Osteoblast (primary cell): ENCODE measurements at places on chromosomes 7 and 10. TPM values are rescaled to one million over a fixed set of nuclear protein-coding genes. Genes with fewer than 3 reads are reported as not detected.

Gene PNLIPRP3
- total RNA-seq = 0.59 and 0.72 TPM in 2 replicates

Gene CYP26A1
- not detected in 2 replicates for total RNA-seq

- peak; percentile 53 for DNase-seq
These were observed 19.7 kb downstream of the DNAJC12 start for GRCh38 chr10:67818323-67818722.

DNA sequence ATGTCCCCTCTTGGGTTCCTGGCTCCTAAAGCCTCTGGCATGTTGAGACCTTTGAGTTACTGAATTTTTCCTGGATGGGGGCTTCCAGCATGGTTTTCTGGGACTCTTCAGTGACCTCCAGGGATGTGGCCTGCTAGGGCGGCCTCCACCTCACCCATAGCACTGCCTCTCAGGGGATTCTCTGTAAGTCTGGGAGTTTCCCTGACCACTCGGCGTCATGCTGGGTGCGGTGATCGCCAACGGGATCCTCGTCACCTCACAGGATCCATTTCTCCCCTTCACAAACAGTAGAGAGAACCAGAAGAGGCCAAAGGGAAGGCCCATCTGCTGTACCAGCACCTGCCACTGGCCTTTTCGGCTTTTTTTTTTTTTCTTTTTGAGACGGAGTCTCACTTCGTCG is 84.3 kb downstream of the NPTX2 start:
- no peak for DNase-seq

Gene GIMAP6
- 0.36 TPM in 1 of 2 replicates, not detected in the other for total RNA-seq

DNA sequence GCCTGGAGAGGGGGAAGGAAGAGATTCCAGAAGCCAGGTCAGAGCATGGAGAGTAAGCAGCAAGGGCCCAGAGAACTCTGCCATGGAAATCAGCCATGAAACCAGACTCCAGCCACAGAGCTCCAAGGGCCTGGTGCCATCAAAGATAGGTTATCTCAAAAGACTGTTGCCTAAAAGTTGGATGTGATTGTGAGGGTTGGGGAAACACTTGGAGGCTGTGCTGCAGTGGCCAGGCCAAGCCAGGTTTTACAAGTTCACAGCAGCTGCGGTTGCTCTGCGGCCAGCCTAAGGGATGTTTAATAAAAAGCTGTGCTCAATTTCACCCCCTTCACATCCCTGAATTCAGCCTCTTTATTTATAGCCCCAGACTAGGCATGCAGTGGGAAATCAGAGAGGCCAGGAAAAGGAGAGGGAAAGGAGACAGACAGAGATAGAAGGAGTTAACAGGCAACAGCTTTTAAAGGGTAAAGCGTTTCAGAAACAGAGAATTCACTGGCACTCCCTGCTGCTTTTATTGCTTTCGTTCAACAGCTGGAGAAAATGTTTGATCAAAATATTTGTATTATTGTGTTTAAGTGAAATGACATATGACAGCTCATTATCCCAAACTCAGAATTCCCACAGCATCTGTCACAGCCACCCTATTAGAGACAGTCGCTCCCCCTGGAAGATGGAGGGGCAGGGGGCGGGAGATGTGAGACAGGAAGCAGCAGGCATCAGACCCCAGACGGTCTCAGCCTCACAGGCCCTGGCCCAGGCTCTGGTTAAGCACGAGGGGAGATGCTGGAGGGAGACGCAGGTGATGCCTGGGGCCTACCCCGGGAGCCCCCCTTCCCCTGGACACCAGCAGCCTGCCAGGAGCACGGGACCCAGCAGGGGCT is 140.1 kb downstream of the GLI3 start:
- DNase-seq = peak; percentile 76

Gene IGFBP3
- 2,046 and 2,181 TPM in 2 replicates for total RNA-seq

DNA sequence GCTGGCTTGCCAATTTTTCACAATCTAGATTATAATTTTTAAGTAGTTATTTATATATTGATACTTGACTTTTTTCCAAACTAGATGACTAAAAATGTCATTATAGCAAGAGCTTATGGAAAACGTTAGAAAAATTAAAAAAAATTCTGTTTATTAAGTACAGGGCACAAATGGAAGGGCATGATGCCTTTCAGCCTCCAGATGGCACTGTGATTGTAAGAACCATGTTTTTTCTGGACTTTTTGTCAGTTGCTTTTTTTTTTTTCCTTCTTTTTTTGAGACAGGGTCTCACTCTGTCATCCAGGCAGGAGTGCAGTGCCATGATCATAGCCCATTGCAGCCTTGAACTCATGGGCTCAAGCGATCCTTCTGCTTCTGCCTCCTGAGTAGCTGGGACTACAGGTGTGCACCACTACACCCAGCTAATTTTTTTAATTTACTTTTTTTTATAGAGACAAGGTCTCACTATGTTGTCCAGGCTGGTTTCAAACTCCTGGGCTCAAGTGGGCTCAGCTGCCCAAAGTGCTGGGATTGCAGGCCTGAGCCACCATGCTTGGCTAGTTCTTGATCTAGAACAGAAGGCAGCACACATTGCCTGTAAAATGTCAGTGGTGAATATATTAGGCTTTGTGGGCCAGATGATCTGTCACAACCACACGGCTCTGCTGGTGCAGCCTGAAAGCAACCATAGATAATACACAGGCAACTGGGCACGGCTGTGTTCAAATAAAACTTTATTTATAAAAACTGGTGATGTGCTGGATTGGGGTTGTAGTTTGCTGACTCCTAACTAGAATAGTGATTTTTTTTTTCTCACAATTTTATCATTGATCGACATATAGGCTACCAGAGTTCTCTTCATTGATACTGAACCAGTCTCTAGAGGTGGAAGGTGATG is 27.4 kb downstream of the UCMA start:
- DNase-seq = no peak

- peak; percentile 96 for DNase-seq
These were observed 21.3 kb downstream of the MDH2 start for GRCh38 chr7:76069238-76069638.

Gene TM9SF3
- total RNA-seq = 118 and 124 TPM in 2 replicates

Gene C7orf57
- total RNA-seq = under 0.01 TPM in 2 replicates

GRCh38 chr7:129970816-129971215 is 18.1 kb upstream of the UBE2H start:
- no peak for DNase-seq

GRCh38 chr10:83957168-83957947 is 182.0 kb upstream of the GHITM start:
- DNase-seq = no peak

- DNase-seq = no peak
These were observed 499 bp downstream of the GAL3ST4 start for GRCh38 chr7:100167912-100168323.

DNA sequence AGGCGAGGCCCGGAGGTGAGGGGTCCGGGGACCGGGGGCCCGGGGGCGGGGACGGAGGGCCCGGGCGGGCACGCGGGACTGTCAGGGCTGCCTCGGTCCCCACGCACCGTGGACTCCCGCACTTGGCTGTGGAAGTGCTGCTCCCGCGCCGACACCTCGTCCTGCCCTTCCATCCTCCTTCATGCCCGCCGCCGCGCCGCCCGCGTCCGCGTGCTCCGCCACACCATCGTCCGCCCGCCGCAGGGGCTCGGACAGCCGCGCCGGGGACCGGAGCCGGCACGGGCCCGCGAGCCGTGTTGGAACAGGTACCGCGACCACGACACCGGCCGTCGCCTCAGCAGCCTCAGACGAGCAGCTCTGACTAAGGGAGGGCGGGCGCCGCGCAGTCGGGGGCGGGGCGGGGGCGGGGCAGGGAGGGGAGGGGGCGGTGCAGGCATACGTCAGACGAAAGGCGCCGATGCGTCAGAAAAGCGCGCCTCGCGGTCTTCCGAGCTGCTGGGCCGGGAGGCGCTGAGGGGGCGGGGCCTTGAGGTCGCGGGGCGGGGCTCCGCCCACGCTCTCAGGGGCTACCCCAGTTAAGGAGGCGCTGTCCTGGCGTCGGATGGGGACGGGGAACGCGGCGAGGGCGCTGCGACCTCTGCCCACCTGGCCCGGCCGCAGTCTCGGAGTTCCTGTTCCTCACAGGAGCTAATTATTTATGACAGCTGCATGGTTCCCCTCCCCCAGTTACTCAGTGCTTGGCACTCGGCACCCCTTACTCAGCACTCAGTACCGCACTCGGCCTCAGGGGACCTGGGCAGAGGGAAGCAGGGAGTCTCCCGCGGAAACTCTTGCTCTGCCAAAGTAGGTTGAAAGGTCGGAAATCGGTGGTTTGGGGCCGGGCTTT is at the start of gene LMBR1:
Gene LMBR1, minus strand, starts transcription at position 363 of the 886 bp plus-strand sequence. Its CDS starts 190 bp downstream, at position 173.
- peak; percentile 99 for DNase-seq

Gene TWNK
- 3.2 and 3.3 TPM in 2 replicates for total RNA-seq

- no peak for DNase-seq
These were observed 340.0 kb downstream of the ELMO1 start for GRCh38 chr7:37108615-37109014.

DNA sequence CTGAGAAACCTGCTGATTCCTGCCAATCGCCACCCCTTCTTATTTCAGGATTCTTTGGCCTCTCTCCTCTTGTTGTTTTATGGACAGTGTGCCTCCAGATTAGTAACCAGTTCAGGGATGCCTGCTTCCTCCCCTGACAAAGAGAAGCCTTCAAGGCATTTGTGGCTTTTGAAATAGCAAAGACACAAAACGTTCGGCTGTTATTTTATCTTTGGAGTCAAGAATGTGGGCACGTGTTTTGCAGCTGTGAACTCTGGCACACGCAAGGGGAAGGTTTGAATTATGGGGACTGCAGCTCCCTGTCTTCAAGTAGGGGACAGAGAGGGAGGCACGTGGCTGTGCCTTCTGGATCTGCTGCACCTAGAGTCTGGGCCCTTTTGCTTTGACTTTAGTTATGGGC is 157.9 kb upstream of the GRB10 start:
- no peak for DNase-seq

DNA sequence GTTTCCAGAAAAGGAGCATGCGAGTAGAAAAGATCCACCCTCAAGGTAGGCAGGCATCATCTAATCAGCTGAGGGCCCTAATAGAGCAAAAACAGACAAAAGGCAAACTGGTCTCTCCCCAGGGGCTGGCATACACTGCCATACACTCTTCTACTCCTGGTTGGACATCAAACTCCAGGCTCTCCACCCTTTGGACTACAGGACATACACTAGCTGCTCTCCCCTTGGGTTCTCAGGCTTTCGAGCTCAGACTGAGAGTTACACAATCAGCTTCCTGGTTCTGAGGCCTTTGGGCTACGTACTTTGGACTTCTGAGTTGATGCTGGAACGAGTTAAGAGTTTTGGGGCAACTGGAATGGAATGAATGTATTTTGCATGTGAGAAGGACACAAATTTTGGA is 50.9 kb upstream of the TM9SF3 start:
- no peak for DNase-seq

Gene TMEM176A
- total RNA-seq = not detected in 2 replicates

Gene MMP21
- total RNA-seq = not detected in 2 replicates

DNA sequence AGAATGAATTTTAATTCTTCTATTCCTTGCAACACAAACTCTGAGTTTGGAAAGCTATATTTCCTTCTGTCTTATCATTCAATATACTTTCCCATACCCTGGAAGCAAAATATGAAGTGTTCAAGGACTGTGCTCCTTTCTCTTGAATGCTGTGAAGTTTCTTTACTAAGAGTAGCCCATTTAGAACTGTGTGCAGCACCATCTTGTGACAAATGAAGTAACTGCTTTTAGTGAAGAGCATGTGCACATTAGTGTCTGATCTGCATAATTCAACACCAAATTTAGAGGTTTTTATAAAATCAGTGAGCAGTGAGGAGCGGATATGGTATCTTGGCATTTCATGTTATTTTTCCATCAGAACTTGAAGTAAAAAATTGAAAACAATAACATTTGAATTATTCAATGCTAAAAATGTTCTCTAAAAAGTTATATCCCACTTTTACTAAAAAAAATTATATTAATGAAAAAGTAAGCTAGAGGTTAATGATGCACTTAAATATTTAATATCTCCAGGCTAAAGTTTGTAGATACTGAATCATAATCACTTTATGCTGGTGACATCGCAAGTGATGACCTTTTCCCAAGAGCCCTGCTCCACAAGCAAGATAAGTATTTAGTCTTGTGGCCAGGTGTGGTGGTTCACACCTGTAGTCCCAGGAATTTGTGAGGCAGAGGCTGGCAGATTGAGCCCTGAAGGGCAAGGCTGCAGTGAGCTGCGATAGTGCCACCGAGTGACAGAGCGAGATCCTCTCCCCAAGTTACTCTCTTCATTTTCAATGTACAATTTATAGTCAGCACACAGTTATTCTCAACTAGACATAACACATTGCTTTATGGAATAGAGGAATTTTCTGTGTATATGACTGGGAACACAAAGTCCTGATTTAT is 108.8 kb upstream of the PCLO start:
- DNase-seq = no peak

Gene CTAGE8
- total RNA-seq = 1.4 and 2.4 TPM in 2 replicates

- no peak for DNase-seq
These were observed 267.4 kb downstream of the ADK start for GRCh38 chr10:74418285-74418872.

DNA sequence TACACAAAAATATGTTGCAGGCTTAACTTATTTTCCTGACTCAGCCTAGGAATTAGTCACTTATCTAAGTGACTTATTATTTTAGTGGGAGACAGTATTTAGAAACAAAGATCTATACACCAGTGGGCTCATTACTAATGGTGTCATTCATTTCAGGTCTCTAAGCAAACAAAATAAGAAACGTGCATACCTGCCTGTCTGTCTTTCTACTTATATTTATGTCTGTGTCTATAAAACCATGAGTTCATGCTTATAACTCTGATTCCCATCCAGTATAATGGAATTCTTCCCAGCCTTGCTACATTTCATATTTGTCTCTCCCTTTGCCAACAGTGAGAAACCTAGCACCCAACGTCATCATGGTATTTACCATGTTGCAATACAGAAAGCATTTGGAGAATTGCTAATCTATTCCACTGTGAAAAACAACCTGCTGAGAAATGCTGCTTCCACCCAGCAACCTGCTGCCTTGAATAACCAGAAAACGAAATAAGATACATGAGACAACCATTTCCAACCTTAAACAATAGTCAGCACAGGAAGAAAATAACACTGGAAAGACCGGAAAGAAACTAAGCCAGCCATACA is 501.0 kb downstream of the GLRX3 start:
- no peak for DNase-seq

DNA sequence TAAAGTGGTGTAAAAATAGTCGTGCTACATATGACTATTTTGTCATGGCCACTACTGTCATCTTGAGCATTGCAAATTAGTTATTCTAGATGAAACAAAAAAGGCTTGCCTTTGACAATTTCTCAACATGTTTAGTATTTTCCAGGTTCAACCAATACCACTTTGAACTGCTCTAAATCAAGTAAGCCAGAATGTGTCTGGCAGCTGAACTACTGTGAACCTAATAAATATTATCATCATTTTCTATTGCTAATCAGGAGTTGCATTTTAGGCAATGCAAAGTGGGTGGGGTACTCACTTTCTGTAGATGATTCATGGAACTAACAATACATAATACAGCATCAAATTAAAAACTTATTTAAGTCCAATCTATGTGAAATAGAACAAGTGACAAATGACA is 877.2 kb downstream of the CNTNAP2 start:
- no peak for DNase-seq

Gene CFAP46
- total RNA-seq = under 0.01 and 0.29 TPM in 2 replicates

- DNase-seq = no peak
These were observed 122.3 kb downstream of the PPP1R3A start for GRCh38 chr7:113796557-113796956.

Gene KLHDC10
- total RNA-seq = 31.8 and 32.6 TPM in 2 replicates

Gene ANKRD1
- 27.7 and 52.1 TPM in 2 replicates for total RNA-seq

GRCh38 chr7:91519241-91520158 is 255.3 kb downstream of the FZD1 start:
- peak; percentile 46 for DNase-seq

- no peak for DNase-seq
These were observed 91.4 kb downstream of the WDFY4 start for GRCh38 chr10:48776005-48776522.

GRCh38 chr10:12838995-12839927 is 162.3 kb downstream of the CCDC3 start:
- DNase-seq = peak; percentile 58

Gene GDF2
- total RNA-seq = not detected in 2 replicates
